ENCODE measurements at places on chromosomes 16 and 17.

DNA sequence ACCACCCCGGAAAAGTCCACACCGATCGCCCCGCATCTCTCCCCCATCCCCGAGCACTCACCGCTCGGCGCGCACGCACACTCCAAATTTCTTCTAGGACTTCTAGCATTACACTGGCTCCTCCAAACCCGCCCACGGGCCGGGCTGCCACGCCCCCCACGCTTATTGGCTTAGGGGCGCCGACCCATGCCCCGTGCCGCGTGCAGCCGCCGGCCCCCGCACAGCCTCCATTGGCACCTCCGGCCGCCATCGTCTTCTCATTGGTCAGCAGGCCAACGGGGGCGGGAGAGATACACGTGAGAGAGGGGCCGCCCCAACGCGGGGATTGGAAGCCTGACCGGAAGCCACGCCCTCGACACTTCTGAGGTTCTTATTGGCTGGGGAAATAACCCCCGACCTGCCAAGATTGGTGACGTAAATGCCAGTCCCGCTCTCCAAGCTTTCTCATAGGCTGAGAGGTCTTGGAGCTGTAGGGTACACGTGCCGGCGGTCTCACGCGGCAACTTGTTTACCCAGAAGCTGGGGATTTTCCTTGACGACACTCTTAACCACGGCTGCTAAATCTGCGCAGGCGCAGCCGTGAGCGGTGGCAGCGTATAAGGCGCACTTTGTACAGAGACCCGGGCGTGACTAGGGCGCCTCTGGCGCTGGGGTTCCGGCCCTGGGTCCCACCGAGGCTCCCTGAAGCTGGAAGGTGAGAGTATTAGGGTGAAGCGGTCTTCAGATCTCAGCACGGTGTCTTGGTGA, 4.2 kb upstream of the PER1 start:
- peak; percentile 100 for DNase-seq

- DNase-seq: no peak
These were observed 5.6 kb upstream of the PVALEF start for GRCh38 chr17:81159611-81160265.

DNA sequence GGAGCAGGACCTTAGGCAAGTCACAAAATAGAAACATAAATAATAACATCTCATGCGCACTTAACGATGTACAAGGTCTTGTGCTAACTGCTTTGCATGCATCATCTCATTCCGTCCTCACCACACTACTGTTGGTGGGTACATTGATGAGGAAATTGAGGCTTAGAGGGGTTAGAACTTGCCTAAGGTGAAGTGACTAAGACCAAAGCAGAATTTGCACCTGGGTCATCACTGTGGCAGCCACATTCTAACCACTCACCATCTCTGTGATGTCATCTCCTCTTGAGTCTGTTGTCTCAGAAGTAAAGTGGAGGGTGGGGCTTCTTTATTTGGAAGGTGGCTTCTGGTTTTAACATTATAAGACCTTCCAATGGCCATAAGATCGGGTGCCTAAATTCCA, 20.4 kb upstream of the TRIM25 start:
- no peak for DNase-seq

- no peak for DNase-seq
These were observed 1.5 kb downstream of the PIP4K2B start for GRCh38 chr17:38797828-38798227.

- no peak for DNase-seq
These were observed 8.3 kb upstream of the RAB5C start for GRCh38 chr17:42163113-42163512.

- no peak for DNase-seq
These were observed 17.9 kb downstream of the KPNA2 start for GRCh38 chr17:68053231-68054013.

DNA sequence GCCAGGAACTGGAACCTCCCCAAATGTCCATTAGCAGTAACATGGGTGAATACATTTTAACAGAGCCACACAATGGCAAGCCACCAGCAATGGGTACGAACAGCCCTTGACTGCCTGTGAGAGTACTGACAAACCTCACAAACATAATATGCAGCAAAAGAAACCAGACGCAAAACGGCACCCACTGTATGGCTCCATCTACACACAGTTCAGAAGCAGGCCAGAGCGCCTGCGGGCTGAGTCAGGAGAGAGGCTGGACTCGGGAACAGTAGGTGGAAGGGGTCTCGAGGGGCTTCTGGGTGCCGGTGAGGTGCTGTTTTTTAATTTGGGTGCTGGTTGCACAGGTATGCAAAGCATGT, 77.4 kb upstream of the TOB1 start:
- no peak for DNase-seq

GRCh38 chr16:77585379-77586251, 136.7 kb upstream of the NUDT7 start:
- no peak for DNase-seq

DNA sequence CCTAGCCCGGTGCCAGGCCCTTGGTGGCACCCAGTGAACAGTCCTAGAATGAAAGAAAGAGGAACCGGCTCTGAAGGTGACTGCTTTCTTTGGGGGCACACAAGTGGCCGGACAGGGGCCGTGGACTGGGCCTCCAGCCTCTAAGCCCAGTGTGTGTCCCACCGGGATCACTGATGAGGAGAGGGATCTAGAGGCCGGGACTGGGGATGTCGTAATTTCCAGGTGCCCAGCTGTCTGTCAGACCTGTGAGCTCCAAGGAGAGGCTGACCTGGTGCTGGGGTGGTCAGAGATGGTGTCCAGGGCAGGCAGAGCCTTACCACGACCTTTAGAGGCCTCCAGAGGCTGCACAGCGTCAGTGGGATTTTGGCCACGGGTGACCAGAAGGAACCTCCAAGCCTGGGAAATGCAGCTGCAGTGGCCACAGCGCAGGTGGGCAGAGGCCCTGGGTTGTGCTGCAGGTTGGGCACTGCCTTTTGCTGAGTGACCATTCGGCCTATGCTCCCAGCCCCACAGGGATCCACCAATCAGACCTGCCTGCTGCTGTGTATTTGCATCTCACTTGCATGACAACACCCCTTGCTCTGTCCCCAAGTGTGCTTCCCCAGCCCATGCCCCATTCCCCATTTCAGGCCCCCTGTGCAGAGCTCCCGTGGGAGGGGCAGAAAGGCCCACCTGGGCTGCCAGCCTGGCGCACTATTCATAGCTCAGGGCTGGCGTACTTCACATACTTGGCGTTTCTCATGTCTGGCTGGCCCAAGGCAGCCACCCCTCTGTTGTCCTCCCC, 12.5 kb downstream of the ARHGAP23 start:
- DNase-seq: no peak

- no peak for DNase-seq
These were observed 39.2 kb downstream of the ADCY7 start for GRCh38 chr16:50305441-50306061.

DNA sequence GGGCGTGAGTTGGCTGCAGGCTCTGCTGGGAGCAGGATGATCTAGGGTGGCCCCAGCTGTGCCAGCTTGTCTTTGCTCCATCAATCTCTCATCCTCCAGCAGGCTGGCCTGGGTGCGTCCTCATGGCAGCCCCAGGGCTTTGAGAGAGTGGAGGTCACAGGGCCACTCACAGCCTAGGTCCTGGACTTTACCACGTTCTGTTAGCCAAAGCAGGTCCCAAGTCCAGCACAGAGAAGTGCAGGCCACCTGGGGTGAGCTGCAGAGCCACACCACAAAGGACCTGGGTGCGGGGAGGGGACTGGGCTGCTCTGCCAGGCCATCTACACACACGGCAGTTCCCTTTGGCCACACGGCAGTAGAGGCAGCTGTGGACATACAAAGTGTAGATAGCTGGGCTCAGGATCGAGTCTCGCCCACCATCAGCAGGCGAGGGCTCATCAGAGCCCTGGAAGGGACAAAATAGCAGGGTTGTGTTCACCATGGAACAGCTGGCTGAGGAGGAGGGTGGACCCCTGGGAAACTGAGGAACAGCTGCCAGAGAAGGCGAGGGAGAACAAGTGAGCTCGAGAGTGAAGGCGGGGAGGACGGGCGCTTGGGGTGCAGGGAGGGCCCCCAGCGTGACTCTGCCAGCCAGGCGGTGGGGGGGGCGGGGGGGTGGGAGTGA, 30.0 kb downstream of the SREBF1 start:
- DNase-seq: no peak

- no peak for DNase-seq
These were observed 1.6 kb downstream of the CA10 start for GRCh38 chr17:52156576-52157570.

- no peak for DNase-seq
These were observed 30.1 kb upstream of the CPNE2 start for GRCh38 chr16:57062329-57062728.

GRCh38 chr17:75096082-75096625, 8.4 kb downstream of the SLC16A5 start:
- no peak for DNase-seq

DNA sequence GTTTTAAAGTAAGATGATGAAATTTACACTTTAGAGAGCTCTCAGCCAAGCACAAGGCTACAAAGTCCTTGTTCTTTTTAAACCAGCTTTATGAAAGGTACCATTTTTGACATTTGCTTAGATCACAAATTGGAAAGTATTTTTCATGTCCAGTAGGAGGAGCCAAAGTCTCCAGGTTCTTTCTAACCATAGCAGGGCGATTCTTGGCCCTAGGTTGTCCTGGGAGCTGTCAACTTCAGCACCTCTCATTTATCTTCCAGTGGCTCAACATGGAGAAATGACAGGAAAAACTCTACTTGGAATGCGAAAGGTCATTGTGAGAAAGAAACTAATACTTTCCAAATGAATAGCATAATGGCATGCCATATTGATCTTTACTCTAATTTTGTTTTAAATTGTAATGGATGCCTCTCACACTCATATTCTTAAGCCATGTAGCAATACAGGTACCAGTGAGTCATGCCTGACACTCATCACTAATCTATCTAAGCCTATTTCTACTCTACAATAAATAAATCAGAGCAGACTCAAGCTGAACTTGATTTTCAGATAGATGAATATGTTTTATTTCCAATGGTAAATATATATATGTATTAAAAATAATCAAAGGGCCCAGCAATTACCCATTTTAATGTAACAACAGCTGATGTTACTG, 919.1 kb upstream of the EEF2KMT start:
- DNase-seq: no peak

- no peak for DNase-seq
These were observed 11.6 kb downstream of the ZNF423 start for GRCh38 chr16:49844359-49844758.

- DNase-seq: no peak
These were observed 895 bp downstream of the ANKRD40CL start for GRCh38 chr17:50766222-50767023.

- no peak for DNase-seq
These were observed 153.6 kb upstream of the TNRC6C start for GRCh38 chr17:77804796-77805426.

DNA sequence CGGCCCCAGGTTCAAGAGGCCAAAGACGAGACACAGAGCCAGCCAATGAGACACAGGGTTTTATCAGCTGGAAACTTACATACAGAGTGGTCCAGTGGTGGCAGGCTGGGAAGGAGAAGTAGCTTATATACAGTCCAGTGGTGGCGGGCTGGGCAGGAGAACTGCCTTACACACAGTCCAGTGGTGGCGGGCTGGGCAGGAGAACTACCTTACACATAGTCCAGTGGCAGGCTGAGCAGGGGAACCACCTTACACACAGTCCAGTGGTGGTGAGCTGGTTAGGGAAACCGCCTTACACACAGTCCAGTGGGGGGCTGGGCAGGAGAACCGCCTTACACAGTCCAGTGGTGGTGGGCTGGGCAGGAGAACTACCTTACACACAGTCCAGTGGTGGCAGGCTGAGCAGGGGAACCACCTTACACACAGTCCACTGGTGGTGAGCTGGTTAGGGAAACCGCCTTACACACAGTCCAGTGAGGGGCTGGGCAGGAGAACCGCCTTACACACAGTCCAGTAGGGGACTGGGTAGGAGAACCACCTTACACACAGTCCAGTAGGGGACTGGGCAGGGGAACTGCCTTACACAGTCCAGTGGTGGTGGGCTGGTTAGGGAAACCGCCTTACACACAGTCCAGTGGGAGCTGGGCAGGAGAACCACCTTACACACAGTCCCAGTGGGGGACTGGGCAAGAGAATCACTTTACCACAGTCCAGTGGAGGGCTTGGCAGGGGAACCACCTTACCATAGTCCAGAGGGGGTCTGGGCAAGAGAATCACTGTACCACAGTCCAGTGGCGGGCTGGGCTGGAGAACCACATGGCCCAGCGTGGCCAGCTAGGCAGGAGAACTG, 90.9 kb downstream of the GAS7 start:
- no peak for DNase-seq

DNA sequence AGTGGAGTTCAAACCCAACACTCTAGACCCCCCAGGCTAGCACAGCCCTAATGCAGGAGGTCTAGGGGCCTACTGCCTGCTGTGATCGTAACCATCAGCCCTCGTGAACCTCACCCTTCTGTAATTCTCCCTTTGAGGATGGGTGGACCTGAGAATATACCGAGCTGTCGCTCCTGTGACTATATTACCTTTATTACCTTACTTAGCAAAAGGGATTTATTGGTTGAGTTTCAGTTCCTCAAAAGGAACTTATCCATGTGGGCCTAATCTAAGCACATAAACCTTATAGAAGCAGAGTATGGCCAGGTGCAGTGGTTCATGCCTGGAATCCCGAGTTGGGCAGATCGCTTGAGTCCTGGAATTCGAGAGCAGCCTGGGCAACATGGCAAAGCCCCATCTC, 19.2 kb upstream of the EMP2 start:
- no peak for DNase-seq

- no peak for DNase-seq
These were observed 100.7 kb downstream of the HIC1 start for GRCh38 chr17:2155573-2155972.

DNA sequence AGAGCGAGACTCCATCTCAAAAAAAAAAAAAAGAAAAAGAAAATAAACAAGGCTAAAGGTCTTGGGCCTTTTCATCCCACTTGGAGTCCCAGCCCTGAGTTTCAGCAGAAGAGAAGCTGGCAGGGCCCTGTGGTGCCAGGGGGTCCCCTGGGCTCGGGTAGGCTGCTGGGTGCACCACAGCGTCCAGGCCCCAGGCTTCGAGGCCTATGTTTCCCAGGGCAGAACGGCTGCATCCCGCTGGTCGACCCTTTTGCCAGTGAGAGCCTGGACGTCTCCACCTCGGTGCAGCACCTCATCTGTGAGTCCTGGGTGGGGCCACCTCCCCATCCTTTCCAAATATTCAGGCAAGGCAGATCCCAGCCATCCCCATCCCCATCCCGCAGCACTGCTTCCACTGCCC, 2.2 kb downstream of the TMEM235 start:
- DNase-seq: no peak

- DNase-seq: no peak
These were observed 482 bp downstream of the DCTPP1 start for GRCh38 chr16:30429418-30429677.

DNA sequence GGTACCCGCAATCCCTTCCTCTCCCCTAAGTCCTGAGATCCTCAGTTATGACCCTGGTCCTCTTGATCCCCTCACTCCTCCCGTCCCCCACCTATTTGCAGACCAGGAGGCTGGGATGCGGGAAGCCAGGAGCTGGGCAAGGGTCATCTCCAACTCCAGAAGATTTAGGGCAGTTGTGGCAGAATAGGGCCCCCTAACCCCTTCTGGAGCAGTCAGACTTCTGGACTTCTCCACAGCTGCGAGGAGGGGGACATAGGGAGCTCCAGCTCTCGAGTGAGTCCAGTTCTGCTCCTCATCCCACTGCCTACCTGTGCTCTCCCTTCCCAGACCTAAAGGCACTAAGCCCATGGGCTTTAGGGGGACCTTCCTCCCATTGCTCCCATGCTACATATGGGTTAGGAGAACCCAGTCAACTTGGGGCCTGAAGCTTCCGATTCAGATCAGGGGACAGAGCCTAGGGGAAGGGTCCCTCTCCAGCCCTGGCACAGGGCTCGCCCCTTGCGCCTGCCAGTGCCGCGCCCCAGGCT, 1.3 kb downstream of the WNK4 start:
- DNase-seq: no peak

Data from activated CD4-positive, alpha-beta T cell treated with anti-CD3 and anti-CD28 coated beads, Interleukin-2, amount 50 U/mL, for 4 hours (primary cell).